ENCODE measurements at places on chromosomes 13 and 19.
A peak's percentile ranks its signal among the peaks of the same experiment; 100 is the strongest.

DNA sequence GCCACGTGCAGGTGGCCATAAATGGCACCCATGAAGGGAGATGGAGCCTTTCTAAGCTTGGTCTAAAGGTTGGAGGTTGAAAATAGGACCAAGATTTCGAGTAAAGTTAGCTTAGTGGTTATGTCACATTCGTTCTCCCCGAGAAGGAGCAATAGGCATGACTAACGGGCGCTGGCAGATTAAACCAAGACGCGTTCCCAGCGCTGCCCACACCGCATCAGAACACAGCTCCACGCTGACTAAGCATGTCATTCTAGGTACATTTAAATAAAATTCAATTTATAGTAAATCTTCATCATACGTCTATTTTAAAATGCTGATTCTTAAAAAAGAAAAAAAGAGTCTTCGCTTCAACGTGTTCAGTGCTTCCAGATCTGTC is 95.0 kb upstream of the IRS2 start:
- DNase-seq: no peak

DNA sequence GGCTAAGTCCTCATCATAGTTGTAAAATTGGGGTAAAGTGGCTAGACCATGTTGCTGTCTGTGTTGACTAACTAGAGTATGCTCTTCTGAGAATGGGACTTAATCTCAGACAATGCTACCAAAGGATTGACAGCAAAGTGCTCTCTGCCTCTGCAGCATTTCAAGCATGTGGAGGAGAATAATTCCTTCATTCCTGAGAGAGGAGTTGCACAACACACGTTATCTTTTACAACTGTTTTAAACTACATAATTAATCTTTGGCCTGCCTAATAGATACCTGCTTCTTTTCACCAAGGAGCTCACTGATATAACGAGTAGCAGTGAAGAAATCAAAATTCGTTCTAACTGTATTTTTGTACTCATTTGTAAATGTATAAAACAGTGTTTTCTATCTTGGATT is 2172.2 kb downstream of the PCDH9 start:
- DNase-seq: no peak

DNA sequence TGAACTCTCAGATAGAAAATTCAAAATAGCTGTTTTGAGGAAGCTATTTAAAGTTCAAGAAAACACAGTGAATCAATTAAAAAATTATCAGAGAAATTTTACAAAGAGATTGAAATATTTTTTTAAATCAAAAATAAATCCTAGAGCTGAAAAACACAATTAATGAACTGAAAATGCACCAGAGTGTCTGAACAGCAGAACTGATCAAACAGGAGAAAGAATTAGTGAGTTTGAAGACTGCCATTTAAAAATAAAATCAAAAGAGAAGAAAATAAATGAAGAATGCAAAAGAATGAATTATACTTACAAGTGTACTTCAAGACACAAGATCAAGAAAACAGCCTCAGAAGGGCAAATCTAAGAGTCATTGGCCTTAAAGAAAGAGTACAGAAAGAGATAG is 1000.2 kb upstream of the ATXN8OS start:
- DNase-seq: no peak

DNA sequence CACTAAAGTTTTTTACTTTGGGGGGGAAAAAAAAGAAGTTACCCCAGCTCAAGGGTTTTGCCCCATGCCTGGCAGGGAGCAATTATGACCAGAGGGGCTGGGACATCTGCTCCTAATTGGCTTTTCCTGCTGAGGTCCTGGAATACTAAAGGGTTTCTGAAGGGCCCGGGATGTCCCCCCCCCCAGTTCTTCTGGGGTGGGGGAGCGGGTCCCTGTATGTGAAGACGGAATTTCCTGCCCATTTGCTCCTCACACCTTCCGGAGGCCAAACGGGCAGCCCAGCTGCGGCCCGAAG is 1.1 kb upstream of the DLL3 start:
- no peak for DNase-seq

GRCh38 chr13:34833562-34834182 is 108.4 kb upstream of the NBEA start:
- DNase-seq: no peak

DNA sequence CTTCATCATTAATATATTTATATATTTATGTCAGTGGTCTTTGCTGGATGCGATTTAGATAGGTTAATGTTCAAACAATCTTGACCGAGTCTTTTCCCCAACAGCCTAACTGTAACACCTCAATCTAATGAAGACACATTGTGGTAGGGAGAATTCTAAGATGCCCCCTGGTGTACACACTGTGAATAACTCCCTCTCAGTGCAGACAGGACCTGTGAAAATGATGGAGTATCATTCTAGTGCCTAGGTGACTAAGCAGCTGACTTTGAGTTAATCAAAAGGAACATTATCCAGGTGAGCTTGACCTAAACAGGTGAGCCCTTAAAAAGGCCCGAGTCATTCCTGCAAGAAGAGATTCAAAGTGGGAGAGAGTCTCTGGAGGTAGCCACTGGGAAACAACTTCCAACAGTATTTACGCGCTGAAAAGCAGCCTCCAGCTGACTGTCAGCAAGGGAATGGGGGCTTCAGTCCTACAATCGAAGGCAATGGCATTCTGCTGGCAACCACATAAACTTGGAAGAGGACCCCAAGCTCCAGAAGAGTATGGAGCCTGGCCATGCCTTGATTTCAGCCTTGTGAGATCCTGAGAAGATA is 28.0 kb upstream of the KBTBD7 start:
- peak; percentile 23 for DNase-seq

DNA sequence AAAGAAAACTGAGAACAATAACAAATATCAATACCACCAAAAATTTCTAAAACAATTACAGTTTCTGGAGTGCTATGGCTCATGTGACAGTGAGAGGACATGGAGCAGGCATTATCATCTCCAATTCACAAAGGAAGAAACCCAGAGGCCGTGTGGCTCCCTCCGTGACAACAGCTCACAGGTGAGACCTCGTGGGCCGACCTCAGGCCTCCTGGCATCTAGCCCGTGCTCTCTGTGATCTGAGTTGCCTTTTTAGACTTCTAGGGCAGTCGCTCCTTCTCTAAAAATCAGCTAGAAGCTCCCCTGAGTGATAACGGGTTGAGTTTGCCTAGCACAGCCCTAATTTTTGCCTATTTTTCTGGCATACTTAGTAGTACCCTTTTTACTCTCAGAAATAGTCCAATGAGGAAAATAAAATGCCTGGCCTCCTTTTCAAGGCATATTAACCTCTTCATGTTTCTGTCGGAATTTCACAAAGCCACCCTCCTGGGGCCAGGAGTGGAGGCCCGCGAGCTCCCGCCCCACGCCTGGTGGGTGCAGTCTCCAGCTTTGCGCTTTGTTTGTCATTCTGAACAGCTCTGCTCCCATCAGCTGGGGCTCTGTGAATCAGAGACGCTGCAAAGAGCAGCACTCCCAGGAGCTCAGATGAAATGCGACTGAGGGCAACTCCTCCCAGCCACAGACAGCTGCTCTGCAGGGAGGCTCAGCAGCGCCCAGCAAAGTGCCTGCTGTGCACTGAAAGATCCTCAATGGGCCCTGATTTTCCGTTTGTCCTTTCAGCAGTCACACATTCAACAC is 292.5 kb downstream of the UQCRFS1 start:
- DNase-seq: no peak

- no peak for DNase-seq
Observed at GRCh38 chr19:9065457-9066014, 21.3 kb upstream of the OR1M1 start.

DNA sequence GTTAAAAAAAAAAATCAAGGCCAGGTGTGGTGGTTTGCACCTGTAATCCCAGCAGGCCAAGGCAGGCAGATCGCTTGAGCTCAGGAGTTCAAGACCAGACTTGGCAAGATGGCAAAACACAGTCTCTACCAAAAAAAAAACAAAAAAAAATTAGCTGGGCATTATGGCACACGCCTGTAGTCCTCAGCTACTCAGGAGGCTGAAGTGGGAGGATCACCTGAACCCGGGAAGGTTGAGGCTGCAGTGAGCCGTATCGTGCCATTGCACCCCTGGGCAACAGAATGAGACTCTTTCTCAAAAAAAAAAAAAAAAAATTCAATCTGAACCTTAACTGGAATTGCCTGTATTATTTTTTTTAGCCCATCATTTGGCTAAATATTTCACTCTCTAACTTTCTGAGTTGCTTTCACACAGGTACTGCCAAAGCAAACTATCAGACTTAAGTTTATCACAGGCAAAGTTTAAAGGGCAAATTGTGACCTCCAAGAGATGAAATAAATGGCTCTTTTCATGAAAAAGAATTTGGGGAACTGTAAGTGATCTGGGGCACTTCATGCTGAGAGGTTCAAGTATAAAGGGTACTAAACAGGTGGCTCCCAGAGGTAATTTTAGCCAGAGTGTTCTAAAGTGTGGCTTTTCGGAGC is 14.7 kb upstream of the SLC25A30 start:
- DNase-seq: no peak

- DNase-seq: no peak
Observed at GRCh38 chr19:16449330-16449961, 22.3 kb downstream of the EPS15L1 start.

DNA sequence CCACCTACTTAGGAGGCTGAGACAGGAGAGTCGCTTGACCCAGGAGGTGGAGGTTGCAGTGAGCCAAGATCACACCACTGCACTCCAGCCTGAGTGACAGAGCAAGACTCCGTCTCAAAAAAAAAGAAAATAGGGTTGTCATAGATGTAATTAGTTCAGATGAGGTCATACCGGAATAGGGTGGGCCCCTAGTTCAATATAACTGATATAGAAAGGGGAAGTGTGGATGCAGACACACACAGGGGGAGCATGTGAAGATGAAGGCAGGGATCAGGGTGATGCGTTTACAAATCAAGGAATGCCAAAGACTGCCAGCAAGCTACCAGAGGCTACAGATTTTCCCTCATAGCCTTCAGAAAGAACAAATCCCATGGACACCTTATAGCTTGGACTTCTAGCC is 24.3 kb upstream of the EEF1AKMT1 start:
- no peak for DNase-seq

DNA sequence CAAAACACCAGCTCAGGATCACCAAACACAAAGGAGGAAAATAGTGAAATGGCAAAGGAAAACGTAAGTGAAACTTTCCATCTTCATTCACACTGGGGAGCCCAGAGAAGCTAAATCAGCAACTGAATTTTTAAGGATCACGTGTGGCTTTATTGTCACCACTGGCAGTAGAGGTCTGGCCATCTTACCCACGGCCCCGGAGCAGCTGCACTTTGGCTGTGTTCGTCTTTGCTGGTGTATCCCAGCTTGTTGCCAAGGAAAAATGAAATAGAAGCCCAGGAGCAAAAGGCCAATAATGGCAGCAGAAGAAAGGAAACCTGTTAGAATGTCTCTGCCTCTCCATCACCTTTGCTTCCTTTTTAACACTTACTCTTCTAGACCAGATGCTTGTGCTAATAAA is 274.7 kb downstream of the FOXO1 start:
- DNase-seq: no peak

GRCh38 chr13:97967948-97968347 is 14.5 kb downstream of the IPO5 start:
- no peak for DNase-seq

GRCh38 chr13:70905035-70905434 is 796.8 kb upstream of the KLHL1 start:
- no peak for DNase-seq

DNA sequence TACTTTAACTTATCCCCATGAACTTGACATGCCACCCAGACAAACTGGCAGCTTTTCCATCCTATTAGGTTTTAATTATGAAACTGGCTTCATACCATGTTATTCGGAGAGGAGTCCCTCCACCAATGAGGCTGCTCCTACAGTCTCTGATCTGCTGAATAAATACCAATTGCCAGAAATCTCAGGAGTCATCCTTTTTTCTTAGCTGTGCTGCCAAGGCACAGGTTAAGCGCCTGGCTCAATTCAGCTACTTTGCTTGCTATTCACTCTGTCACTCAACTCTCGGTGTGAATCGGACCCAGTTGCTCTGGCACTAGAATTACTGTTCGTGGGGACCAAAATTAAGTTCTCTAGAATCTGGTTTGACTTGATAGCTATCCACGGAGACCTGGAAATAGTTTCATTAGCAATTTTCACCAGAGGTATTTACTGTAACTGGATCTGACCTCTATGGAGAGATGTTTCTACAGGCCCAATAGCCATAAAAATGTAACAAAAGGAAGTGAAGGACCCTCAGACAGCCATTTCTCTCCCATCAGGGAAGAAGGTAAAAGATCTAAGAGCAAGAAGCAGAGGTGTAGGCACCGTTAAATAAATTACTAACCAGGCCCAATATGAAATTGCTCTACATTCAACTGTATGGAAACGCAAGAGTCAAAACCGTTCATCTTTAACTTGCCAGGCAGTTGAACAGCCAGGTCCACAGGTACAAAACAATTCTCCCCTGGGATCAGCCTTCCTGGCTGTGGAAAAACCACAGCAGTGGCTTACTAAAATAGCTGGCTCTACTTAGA is 5.4 kb downstream of the ZC3H4 start:
- no peak for DNase-seq

DNA sequence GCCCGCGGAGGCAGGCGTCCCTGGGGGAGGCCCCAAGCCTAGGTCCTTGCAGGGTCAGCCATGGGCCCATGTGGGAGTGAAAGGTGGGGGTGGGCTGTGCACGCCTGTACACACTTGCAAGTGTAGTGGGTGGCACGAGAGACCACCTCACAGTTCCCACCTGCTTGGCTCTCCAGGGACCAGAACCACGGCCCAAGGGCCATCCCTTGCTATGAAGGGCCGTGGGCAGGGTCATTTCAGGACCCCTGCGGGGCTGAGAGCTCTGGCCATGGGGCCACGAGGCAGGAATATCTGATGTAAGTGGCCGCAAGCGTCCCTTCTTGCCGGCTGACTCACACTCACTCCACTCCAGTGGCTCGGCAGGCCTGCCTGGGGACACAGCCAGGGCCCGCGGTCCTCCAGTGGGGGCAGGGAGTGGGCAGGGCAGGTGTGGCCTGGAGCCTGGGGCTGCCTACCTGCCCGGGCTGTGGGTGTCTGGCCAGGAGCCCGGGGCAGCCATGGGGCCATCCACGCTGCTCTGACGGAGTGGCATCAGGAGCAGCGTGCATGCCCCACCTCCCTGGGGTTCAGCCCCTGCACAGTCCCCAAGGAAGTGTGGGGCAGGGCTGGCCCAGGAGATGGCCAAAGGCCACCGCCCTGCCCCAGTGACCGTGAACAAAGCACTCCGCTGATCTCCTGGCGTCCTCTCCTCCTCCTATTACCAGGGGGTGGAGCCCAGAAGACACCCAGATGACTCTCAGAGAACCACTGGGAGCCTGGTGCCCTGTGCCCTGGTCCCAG is 8.6 kb upstream of the MKNK2 start:
- no peak for DNase-seq
